Upper lobe of right lung (tissue), 1 donor: ENCODE measurements at places on chromosomes 3 and 15. TPM values are rescaled to one million over a fixed set of nuclear protein-coding genes. Genes with fewer than 3 reads are reported as not detected.

The ROBO2 gene
- 27.1 TPM for total RNA-seq

The ACOX2 gene
- total RNA-seq: 20.1 TPM

The ARNT2 gene
- total RNA-seq: 12.9 TPM

- no peaks in the 10 kb centered on the region for H3K36me3 ChIP-seq
- H3K4me3 ChIP-seq: no peak overlapping the region
- no peaks in the 10 kb centered on the region for H3K4me1 ChIP-seq
- DNase-seq: no peak
- H3K27ac ChIP-seq: no peak overlapping the region
These were observed 155.7 kb downstream of the SV2B start for GRCh38 chr15:91255670-91256192.

DNA sequence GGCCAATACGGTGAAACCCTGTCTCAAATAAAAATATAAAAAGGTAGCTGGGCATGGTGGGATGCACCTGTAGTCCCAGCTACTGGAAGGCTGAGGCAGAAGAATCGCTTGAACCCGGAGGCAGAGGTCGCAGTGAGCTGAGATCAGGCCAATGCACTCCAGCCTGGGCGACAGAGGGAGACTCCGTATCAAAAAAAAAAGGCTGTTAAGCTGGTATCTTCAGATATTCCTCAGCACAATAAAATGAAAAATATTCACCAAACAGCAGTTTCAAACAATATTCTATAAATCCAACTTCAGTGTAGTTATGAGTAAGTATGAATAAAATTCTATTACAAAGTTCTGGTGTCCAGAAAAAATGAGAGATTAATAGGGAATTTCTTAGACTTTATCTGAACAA, 14.2 kb downstream of the DENND4A start:
- DNase-seq: no peak
- H3K4me3 ChIP-seq: no peak overlapping the region
- no peaks in the 10 kb centered on the region for H3K36me3 ChIP-seq

DNA sequence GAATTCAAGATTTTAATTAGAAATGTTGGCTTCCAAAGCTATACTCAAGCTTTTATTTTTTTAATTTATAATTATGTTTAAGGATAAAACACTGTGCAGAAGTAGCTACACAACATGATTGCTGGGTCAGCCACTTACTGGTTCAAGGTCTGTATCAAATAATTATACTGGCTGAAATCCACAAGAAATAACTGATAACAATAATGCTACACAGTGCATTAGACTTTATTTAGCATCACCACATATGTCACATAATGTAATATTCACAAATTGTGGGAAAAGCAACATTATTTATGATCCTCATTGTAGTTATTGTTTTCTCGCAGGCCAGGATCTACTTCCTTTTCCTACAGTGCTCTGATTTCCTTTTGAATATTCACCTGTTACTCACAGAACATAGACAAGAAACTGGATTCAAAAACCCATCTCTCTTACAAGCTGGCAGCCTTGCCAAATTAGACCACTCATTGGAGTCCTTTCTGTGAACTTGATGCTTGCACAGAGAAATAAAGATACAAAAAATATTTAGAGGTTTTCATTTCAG, 161.7 kb downstream of the MECOM start:
- H3K27ac ChIP-seq: no peak overlapping the region
- H3K27me3 ChIP-seq: no peaks in the 10 kb centered on the region
- H3K36me3 ChIP-seq: no peaks in the 10 kb centered on the region
- no peak overlapping the region for H3K4me3 ChIP-seq
- DNase-seq: no peak
- H3K4me1 ChIP-seq: no peaks in the 10 kb centered on the region

GRCh38 chr15:53590380-53590779, 169.1 kb downstream of the WDR72 start:
- H3K27ac ChIP-seq: no peak overlapping the region
- H3K27me3 ChIP-seq: no peaks in the 10 kb centered on the region
- H3K36me3 ChIP-seq: no peaks in the 10 kb centered on the region
- no peak for DNase-seq
- H3K4me3 ChIP-seq: no peak overlapping the region
